ENCODE measurements at places on chromosomes 7 and 10.

DNA sequence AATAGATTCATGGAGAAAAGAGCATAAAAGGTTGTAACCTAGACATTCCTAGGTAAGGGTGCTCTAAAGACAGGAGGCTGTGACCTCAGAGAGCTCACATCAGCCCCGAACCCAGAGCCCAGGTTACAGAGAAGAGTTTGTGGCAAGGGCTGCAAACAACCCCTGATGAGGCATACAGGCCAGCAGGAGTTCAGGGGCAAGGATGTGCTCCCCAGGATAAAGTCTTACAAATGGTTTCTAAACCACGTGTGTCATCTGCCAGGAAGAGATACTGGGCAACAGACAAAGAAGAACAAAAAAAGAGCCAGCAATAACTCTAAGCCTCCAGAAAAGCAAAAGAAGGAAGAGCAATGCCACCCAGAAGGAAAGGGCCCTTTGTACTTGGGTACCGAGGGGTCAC, 27.7 kb downstream of the NCAPG2 start:
- no peak for DNase-seq

DNA sequence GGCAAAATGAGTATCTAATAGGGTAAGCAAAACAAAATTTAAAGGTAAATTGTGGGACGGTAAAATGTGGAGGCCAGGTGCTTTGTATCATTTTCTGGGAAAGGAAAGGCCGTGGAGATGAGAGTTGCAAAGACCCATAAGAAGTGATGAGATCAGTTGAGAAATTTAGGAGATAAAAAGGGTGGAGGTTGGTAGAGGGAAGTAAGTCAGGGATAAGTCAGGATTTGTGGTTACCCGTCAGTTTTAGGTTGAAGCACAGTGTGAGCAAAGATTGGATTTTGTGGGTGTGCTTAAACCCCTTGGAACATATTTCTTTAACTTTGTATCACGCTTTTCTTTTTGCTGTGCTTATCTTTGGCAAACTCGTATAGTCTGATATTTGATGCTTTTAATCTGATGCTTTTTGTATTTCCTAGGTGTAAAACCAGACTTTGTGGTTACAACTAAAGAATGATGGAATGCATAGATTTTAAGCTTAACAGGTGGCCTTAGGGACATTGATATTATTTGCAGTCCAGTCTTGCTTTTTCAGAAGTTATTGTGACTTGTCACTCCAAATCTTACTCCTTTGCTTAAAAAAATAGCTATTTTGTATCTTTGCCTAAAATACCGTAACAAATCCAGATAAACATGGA, 1.2 kb downstream of the BTRC start:
- no peak for DNase-seq

- DNase-seq: no peak
Observed at GRCh38 chr7:17010637-17011300, 129.0 kb upstream of the AGR3 start.

DNA sequence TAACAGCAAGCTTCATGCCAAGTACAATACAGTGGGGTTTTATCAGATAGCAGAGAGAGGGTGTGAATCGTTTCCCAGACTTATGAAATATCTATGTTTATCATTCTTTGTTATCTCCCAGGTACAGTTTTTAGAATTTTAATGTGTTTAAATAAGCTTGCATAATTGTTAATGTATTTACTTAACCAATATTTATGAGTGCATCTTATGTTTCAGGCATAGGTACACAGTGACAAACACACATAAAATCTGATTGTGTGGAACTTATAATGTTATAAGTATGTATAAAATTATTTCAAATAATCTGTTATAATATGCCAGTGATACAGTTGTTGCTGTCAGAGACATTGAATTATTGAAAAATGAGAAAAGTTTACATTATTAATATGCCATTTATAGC, 1011.4 kb upstream of the C7orf33 start:
- DNase-seq: no peak
